Psoas muscle (tissue), 8 donors: ENCODE measurements at places on chromosomes 12 and 14. TPM values are rescaled to one million over a fixed set of nuclear protein-coding genes. Genes with fewer than 3 reads are reported as not detected.

DNA sequence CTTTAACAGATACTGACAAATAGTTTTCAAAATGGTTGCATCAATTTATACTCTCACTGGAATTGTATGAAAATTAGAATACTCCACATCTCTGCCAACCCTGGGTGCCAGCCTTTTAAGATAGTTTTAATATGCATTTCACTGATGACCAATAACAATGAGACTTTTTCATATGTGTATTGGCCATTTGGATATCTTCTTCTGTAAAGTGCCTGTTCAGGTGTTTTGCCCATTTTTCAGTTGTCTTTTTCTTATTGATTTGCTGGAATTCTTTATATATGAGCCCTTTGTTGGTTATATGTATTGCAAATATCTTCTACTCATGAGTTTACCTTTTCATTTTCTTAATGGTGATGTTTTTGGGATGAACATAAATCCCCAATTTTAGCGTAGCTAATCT is 16.7 kb upstream of the RNU6-7 start:
- no peaks in the 10 kb centered on the region for H3K4me1 ChIP-seq
- no peaks in the 10 kb centered on the region for H3K27me3 ChIP-seq
- no peak overlapping the region for H3K4me3 ChIP-seq
- no peaks in the 10 kb centered on the region for H3K36me3 ChIP-seq
- DNase-seq: no peak
- H3K27ac ChIP-seq: no peak overlapping the region

DNA sequence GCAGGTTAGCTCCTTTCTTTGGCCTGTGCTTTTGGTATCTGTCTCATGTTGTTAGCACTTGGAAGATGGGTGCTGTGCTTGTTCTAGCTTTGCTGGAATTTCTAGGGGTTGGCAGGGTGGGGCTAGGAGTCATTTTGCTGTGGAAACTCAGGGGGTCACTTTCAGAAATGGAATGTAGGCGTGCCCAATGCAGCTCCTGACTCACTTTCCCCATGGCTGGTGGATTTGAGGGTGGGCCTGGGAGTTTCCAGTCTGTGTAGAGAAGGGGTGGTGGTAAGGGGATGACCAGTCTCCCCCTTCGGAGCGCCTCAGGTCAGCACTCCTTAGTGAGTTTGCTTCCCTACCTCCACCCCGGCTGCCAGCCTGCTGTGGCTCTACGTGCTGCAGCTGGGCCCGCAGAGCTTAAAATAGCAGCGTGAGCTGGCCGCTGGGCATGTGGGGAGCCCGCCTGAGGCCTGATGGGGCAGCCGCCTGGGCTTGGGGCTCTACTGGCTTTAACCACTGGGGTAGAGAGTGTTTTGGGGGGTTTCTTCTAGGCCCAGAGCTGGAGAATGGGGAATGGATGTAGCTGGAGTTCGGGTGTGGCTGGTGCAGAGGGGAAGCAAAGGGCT is 108.2 kb downstream of the TSPAN9 start:
- H3K36me3 ChIP-seq: no peaks in the 10 kb centered on the region
- H3K27ac ChIP-seq: peak overlapping the region; percentile 53
- no peak overlapping the region for H3K4me3 ChIP-seq
- peak; percentile 36 for DNase-seq
- H3K27me3 ChIP-seq: no peaks in the 10 kb centered on the region

GRCh38 chr14:100861188-100861936 is 35.4 kb downstream of the MEG3 start:
- DNase-seq: no peak
- H3K4me3 ChIP-seq: no peak overlapping the region
- H3K27ac ChIP-seq: no peak overlapping the region
- no peaks in the 10 kb centered on the region for H3K27me3 ChIP-seq
- H3K36me3 ChIP-seq: no peaks in the 10 kb centered on the region
- no peaks in the 10 kb centered on the region for H3K4me1 ChIP-seq

DNA sequence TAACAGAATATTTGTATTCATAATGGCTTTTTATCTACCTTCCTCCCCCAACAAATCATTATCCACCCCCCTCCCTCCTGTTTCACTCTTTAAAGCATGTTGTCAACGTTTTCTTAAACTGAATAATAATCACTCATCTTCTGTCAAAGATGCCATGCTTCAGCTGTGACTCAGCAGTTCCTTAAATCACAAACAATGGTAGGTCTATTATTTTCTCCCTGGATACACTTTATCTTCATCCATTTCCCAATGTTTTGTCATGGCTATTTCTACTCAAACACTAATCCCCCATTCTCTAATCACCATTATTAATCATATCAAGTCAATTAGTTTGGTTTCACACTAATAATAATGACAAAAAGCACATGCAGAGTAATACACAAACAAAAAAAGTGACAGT is 6.5 kb downstream of the CLEC12B start:
- H3K4me3 ChIP-seq: no peak overlapping the region
- no peaks in the 10 kb centered on the region for H3K27me3 ChIP-seq
- no peaks in the 10 kb centered on the region for H3K36me3 ChIP-seq

DNA sequence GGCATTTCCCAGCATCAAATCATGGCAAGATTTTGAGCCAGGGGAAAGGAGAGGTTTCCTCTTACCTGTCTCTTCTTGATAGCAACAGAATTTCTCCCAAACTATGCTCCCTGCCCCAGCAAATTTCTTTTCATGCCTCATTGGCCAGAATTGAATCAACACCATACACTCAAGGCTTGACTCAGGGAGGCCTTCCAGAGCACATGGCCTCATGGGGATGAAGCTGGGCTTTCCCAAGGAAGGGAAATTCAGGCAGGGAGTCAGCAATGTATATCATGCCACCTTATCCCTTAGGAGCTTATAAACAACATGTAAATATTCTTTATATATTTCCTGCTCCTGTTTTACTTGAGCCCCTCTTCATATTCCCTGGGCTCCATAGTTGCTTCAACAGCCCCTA is 62.1 kb downstream of the ARF6 start:
- H3K27me3 ChIP-seq: no peaks in the 10 kb centered on the region
- no peak for DNase-seq
- peaks cover 19% of the 10 kb centered on the region for H3K4me1 ChIP-seq
- H3K4me3 ChIP-seq: no peak overlapping the region
- no peaks in the 10 kb centered on the region for H3K36me3 ChIP-seq

DNA sequence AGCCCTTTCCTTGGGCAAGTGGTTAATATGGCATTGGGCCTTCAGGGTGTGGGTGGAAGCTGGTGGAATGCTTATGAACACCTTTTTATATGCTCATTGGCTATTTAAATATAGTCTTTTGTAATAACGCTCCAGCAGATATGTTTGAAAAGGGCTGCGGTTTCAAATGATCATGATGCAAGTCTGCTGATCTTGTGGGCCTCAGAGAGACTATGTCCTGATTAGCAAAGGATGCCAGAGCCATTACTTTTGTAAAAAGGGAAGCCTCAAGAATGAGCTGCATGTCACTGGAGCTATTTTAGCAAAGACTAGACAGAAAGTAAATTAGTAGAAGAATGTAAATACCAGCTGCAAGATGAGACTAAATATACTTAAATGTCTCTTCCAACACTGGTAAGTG is 200.5 kb downstream of the GXYLT1 start:
- H3K27me3 ChIP-seq: no peaks in the 10 kb centered on the region
- H3K4me1 ChIP-seq: no peaks in the 10 kb centered on the region
- H3K27ac ChIP-seq: no peak overlapping the region
- no peak overlapping the region for H3K4me3 ChIP-seq
- H3K36me3 ChIP-seq: no peaks in the 10 kb centered on the region
- no peak for DNase-seq

DNA sequence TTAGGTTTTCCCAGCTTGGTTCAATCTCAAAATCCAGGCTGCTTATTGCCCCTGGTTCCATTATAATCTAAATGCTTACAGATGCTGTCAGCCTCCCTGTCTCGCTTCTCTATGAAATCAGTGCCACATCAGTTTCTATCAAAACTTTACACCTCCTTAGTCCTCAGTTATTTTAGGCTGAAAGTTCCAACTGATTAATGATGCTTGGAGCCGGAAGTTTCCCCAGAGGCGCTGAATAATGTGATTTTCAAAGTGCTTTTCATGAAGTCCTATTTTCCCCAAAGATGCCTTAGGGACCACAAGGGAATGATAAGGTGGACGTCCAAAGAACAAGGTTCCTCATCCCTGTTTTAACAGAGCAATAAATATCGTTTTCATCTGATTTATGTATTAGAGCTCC is 262.4 kb upstream of the RMST start:
- no peak overlapping the region for H3K27ac ChIP-seq
- H3K27me3 ChIP-seq: no peaks in the 10 kb centered on the region
- H3K4me3 ChIP-seq: no peak overlapping the region

DNA sequence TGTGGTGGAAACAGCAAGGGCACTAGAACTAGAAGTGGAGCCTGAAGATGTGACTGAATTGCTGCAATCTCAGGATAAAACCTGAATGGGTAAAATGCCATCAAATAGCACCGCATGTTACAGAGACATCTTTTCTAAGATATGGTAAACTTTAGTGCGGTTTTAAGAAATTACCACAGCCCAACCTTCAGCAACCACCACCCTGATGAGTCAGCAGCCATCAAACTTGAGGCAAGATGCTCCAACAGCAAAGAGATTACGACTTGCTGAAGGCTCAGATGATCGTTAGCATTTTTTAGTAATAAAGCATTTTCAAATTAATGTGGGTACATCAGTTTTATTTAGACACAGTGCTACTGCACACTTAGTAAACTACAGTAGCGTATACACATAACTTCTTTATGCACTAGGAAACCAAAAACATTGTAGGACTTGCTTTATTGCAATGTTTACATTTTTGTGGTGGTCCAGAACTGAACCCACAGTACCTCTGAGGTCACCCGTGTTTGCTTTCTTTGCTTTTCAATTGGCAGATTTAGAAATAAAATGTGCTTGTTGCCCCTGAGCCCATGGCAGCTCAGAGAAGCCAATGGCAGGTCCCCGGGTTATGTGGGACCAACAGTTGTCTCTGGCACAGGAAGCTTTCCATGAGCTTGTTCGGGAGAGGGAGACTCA is 15.9 kb downstream of the GOLGA3 start:
- H3K36me3 ChIP-seq: peaks cover 83% of the 10 kb centered on the region
- H3K27ac ChIP-seq: no peak overlapping the region
- no peak overlapping the region for H3K4me3 ChIP-seq
- no peaks in the 10 kb centered on the region for H3K27me3 ChIP-seq
- H3K4me1 ChIP-seq: no peaks in the 10 kb centered on the region
- DNase-seq: no peak

DNA sequence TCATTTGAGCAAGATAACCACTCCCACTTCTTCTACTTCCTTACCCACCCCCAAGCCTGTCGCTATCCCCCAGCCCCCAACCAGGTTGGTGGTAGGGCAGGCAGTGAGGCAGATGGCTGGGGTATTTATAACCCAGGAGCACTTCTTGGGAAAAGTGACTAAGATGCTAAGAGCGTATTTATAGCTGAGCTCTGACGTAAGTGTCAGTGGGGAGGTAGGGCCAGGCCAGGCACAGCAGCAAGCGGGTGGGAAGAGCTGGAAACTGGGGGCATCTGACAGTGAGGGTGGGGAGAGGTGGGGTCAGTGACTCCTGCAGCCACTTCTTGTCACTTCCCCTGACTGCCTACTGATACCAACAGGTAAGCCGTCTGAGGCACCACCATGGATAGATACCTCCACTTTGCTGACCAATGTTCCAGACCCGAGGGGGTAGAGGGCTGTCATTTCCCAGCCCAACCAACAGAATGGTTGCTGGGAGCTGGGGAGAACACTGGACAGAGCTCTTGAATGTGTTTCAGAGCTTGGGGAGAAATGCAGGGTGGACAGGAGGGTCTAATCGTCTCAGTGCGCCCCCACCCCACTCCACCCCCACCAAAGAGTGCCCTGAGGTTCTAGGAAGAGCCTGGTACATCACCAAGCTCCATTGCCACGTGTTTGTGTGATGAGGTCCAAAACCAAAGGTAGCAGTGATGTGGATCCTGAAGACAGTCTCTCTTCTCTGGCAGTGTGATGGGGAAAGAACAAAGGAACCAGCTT is 2.7 kb upstream of the INHBE start:
- H3K27ac ChIP-seq: peak overlapping the region; percentile 87
- no peaks in the 10 kb centered on the region for H3K36me3 ChIP-seq
- H3K4me1 ChIP-seq: peaks cover 35% of the 10 kb centered on the region
- H3K27me3 ChIP-seq: no peaks in the 10 kb centered on the region
- peak; percentile 64 for DNase-seq

- no peaks in the 10 kb centered on the region for H3K27me3 ChIP-seq
- no peaks in the 10 kb centered on the region for H3K36me3 ChIP-seq
- H3K4me3 ChIP-seq: no peak overlapping the region
Measured at GRCh38 chr12:951176-951575, 1.7 kb upstream of the RAD52 start.

- no peaks in the 10 kb centered on the region for H3K27me3 ChIP-seq
- H3K27ac ChIP-seq: peak overlapping the region; percentile 72
- no peaks in the 10 kb centered on the region for H3K36me3 ChIP-seq
- H3K4me1 ChIP-seq: peaks cover 49% of the 10 kb centered on the region
- H3K4me3 ChIP-seq: no peak overlapping the region
Measured at GRCh38 chr12:46783871-46784270, 41.9 kb downstream of the SLC38A4 start.

DNA sequence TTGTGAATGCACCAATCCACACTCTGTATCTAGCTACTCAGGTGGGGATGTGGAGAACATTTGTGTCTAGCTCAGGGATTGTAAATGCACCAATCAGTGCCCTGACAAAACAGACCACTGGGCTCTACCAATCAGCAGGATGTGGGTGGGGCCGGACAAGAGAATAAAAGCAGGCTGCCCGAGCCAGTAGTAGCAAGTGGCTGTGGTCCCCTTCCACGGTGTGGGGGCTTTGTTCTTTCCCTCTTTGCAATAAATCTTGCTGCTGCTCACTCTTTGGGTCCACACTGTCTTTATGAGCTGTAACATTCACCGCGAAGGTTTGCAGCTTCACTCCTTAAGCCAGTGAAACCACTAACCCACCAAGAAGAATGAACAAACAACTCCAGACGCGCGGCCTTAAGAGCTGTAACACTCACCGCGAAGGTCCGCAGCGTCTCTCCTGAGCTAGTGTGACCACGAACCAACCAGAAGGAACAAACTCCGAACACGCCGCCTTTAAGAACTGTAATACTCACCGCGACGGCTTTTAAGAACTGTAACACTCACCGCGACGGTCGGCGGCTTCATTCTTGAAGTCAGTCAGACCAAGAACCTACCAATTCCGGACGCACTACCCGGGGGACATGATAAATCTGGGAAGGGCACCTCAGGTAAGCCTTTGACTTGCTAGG is 4.6 kb upstream of the LDHB start:
- H3K36me3 ChIP-seq: no peaks in the 10 kb centered on the region
- H3K4me1 ChIP-seq: no peaks in the 10 kb centered on the region
- peak overlapping the region; percentile 12 for H3K4me3 ChIP-seq

GRCh38 chr14:33642691-33643244 is 308.1 kb downstream of the EGLN3 start:
- no peaks in the 10 kb centered on the region for H3K4me1 ChIP-seq
- H3K36me3 ChIP-seq: no peaks in the 10 kb centered on the region
- no peak overlapping the region for H3K4me3 ChIP-seq

- no peaks in the 10 kb centered on the region for H3K4me1 ChIP-seq
- H3K4me3 ChIP-seq: no peak overlapping the region
- no peaks in the 10 kb centered on the region for H3K36me3 ChIP-seq
- DNase-seq: no peak
- no peak overlapping the region for H3K27ac ChIP-seq
- no peaks in the 10 kb centered on the region for H3K27me3 ChIP-seq
Measured at GRCh38 chr12:127507341-127507740, 759.6 kb upstream of the TMEM132C start.

- no peak overlapping the region for H3K27ac ChIP-seq
- no peak overlapping the region for H3K4me3 ChIP-seq
- no peaks in the 10 kb centered on the region for H3K27me3 ChIP-seq
- H3K36me3 ChIP-seq: no peaks in the 10 kb centered on the region
- no peak for DNase-seq
Measured at GRCh38 chr14:70052990-70053389, 135.8 kb downstream of the SLC8A3 start.

PMEL gene
- not detected for total RNA-seq

RGS6 gene
- 0.42 TPM for total RNA-seq

SUPT16H gene
- total RNA-seq: 28.4 TPM

FOXN4 gene
- not detected for total RNA-seq

TSPAN8 gene
- 1.4 TPM for total RNA-seq

GRIN2B gene
- total RNA-seq: not detected
